IMR-90 (cell line): ENCODE measurements at places on chromosomes 2 and 18. TPM values are rescaled to one million over a fixed set of nuclear protein-coding genes. Genes with fewer than 3 reads are reported as not detected.

Gene MEP1B
- total RNA-seq: not detected in 2 replicates

Gene MC5R
- total RNA-seq: not detected in 2 replicates

Gene NPPC
- total RNA-seq: 0.28 and 0.36 TPM in 2 replicates

Gene LRRTM4
- total RNA-seq: not detected in 2 replicates

DNA sequence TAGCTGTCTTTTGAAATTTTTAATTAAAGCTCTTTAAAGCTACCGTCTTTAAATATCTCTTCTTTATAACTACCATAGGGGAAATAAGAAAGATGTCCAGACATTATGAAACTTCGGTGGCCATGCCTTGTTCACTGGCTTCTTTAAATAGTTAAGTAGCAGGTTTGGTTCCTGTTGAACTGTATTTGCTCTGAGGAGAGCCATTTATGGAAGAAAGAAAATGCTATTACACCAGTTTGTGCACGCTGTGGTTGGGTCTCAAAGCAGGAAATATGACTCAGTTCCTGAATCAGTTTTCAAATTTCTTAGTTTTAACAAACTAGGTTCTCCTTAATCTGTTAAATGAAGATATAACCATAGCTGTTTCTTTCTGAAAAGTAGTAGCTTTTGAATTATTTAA is 12.2 kb downstream of the ARPC2 start:
- peaks cover 63% of the 10 kb centered on the region for H3K36me3 ChIP-seq
- no peak overlapping the region for H3K4me3 ChIP-seq
- no peaks in the 10 kb centered on the region for H3K27me3 ChIP-seq
- peak; percentile 87 for DNase-seq
- peaks cover 11% of the 10 kb centered on the region; the same call in 1 of the 2 replicates for H3K4me1 ChIP-seq

Gene CELF4
- total RNA-seq: not detected in 2 replicates
